G401 (cell line): ENCODE measurements at places on chromosomes 6 and 20. TPM values are rescaled to one million over a fixed set of nuclear protein-coding genes. Genes with fewer than 3 reads are reported as not detected.

GRCh38 chr6:98946879-98947410 is 801 bp downstream of the FBXL4 start:
- DNase-seq = peak; percentile 76

GRCh38 chr6:7106752-7107577 is 796 bp upstream of the RREB1 start:
- no peak for DNase-seq

DNA sequence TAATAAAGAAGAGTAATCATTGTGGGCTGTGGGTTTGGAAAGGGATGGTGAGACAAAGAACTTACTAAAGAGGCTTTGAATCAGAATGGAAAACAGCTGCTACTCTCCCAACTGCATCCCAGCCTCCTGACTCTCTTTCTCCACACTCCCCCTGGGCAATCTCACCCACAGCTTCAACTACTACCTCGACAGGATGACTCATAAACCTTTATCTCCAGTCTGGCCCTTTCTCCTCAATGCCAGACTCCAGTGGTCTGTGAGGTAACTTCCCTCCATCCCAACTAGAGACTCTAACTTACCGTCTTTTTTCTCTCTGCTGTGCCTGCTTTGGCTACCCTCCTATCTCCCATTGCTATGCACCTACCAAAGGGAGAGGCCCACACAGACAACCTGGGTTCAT is 135.3 kb upstream of the RREB1 start:
- no peak for DNase-seq

GRCh38 chr6:108442770-108443520 is 117.8 kb upstream of the FOXO3 start:
- DNase-seq = no peak

- peak; percentile 67 for DNase-seq
Observed at GRCh38 chr6:29589423-29590048, 4.6 kb downstream of the OR2H2 start.

GRCh38 chr6:25452031-25452430 is 172.9 kb downstream of the CARMIL1 start:
- DNase-seq = no peak

DNA sequence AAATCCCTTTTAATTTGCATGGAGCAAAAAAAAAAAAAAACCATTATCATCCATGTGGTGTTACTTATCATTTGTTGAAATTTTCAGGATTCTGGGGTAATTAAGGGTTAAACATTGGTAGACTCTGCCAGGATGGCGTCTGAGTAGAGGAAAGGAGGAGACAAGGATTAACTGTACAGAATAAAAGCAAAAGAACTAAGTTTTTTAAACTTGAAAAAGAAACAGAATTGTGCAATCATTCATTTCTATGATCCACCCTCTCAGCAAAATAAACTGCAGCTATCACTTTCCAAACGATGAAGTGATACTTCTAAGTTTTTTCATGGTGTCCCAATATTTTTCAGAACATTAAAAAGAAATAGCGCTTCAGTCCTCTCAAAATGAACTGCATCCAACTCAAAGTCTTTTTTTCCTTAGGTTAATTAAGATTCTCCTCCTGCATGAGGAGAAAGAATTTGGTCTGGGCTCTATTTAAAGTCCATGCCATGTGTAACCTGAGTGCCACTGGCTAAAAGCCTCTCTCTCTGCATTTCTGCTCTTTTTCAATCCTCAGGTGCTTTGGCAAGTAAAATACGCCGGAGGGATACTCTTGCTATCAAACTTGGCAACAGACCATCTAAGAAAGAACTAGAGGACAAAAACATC is 69.5 kb upstream of the LTV1 start:
- no peak for DNase-seq

- DNase-seq = no peak
Observed at GRCh38 chr6:138991206-138991605, 3.2 kb upstream of the REPS1 start.

- DNase-seq = peak; percentile 90
Observed at GRCh38 chr6:104525677-104526322, 333.9 kb downstream of the HACE1 start.

DNA sequence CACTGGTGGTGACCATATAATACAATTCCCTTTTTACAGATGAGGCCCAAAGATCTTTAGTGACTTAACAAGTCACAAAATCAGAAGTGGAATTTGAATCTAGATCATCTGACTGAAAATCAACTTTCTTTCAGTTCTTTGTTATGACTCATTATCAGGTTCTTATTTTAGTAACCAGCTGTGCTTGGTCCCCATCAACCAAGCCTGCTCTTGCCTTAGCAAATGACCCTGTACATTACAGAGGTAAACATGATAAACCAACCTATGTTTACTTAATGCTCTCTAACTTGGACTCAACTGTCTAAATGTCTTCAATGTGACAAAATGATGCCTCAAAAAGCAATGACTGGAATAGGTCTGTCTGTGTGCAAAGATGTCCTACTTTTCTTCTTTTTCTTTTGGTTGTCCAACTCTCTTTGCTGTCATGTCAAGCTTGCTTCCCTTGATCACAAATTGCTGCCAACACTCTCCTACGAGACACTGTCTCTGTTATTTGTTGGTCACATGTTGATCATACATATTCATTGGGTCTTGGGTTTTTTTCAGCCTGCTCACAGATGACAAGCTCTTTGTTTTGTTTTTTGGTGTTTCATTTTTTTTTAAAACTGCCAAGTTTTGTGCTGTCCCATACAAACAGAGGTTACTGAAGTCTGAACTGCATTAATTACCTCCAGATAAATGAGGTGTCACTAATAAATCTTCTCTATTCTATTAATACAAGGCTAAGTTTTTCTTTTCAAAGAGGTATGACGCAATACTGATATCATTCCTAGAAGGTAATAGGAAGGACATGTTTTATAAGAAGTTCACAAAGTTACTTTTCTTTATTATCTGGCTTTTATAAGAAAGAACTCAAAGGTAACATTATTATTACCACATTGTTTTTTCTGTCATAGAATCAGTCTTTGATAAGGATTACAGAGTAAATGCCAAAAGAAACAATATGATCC is 62.2 kb upstream of the PLN start:
- DNase-seq = no peak

DNA sequence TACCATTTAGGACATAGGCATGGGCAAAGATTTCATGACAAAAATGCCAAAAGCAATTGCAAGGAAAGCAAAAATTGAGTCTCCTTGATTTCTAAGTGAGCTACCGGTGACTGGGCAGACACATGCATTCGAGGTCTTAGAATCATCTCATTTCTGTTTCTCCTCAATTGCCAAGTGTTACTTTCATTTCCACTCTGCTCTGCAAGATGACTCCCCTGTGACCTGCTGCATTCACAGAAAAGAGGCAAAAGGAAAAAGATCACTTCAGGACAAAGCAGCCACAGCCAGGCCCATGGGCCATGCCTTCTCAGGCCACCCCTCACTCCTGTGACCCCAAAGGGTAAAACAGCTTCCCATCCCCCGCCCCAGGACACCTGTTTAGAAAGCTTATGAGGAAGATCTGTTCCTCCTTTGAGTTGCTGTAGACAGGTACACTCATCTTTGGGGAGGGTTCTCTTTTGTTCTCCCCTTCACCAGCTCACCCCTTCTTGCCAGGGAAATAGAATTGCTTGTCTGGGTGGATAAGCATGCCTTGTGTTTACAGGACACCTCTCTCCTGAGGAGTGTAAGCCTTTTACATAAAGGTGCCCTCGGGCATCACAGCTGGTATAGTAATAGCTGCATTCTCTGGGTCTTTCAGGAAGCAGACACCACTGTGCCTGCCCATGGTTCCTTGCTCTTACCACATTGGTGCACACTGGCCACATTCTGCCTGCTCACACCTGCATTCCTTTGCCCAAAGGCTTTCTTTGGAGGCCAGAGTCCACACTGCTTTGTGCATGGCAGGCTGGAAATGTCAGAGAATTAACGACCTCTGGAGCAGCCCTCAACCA is 105.0 kb downstream of the SLC24A3 start:
- DNase-seq = no peak

DNA sequence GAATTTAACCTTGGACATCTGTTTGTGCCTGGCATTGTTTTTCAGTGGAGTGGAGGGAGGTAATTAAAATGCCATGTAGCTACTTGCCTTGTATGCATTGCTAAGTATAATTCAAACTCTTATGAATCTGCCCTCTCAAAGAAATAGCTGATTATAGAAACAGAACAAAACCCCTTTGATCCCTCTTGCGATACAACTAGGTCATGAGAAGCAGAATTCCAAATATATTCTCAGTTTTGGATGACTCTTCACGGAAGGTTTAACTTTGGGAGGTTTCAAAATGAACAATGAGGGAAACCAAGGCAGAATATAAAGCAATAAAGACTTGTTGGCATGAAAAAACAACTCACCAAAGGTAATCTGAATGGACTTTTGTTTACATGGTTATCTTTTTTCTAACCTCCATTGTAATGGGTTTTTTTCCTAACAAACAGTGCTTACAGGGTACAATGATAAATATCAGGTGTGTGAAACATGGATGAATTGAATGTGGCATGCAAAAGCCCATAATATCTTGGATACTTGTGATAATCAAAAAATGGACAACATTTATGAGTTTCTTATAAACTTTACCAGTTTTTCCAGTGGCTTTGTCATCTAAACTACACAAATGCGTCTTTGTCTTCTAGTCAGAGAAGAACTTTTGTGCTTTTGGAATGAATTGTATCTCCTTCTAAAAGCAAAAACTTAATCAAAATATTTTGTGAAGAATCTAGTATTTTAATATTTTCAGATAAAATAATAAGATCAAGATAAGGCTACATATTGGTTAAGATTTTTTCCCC is 15.7 kb upstream of the HEY2 start:
- no peak for DNase-seq

- no peak for DNase-seq
Observed at GRCh38 chr6:37686111-37686510, 11.6 kb downstream of the MDGA1 start.

- peak; percentile 92 for DNase-seq
Observed at GRCh38 chr20:50112512-50113419, at the start of gene UBE2V1. Gene UBE2V1 (minus strand): TSS chr20:50113150. CDS start chr20:50113128, 22 bp downstream.

GRCh38 chr6:85026021-85026420 is 261.6 kb upstream of the TBX18 start:
- no peak for DNase-seq

DNA sequence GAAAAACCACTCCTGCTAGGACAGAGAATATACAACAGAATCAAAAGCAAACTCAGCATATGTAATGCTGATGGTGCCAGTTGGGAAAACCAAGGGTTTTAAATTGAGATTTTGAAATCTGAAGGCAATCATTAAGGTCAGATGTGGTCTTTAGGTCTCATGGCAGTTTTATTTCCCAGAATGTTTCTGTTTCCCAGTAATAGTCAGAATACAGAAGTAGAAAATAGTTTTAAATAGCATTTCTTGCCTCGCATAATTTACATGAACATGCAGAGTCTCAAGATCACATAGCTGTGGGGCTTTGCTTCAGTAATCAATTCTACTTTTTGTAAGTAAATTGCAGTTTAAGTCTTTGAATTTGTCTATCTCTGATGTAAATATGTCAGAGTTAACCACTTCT is 58.1 kb downstream of the RNF144B start:
- no peak for DNase-seq

DNA sequence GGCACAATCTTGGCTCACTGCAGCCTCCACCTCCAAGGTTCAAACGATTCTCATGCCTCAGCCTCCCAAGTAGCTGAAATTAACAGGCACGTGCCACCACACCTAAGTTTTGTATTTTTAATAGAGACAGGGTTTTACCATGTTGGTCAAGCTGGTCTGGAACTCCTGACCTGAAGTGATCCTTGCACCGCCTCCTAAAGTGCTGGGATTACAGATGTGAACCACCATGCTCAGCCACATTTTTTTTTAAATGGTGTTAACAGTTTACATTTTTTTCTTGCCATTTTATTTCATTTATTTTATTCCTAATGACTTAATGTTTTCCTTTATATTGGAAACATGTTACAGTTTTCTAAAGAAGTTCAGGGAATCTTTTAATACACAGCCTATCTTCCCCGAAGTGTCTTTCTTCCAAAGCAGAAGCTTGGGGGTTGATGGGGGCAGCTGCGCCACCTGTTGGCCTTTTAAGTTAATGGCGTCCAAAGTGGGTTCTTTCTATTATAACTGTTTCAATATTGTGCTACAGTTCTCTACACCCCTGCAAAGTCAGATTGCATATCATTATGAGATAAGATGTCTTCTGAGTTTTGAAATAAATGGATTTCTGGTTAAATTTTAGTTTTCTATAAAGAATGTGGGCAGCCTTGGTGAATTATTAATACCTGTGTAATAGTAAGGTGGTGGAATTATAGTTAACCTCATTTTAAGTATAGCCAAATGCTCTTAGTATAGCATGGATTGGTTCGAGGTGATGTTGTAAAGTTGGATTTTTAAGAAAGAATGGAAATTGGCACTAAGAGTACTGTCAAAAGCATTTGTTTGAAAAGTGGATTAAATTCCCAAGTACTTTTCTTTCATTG is 42.0 kb upstream of the PLCG1 start:
- peak; percentile 78 for DNase-seq

GRCh38 chr20:4592316-4593148 is 129.2 kb upstream of the PRND start:
- no peak for DNase-seq

- no peak for DNase-seq
Observed at GRCh38 chr20:61963149-61963548, 102.5 kb downstream of the TAF4 start.

DNA sequence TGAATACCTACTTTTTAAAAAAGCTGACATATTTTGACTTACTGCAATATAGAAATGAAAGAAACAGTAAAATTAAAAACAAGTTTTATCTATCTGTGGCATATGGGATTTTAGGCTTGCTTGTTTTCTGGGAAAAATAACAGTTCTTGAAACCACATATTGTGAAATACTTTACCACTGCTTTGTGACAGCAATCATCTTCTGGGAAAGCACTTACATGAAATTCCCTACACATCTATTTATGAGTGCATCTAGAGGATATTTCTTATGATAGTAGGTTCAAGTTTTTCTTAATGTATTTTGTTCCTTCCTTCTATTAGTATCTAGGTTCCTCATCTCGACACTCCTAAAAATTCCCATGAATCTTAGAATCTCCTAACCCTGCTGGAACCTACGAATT is 75.2 kb downstream of the STXBP5 start:
- no peak for DNase-seq

RFX6 gene
- not detected in 2 replicates for total RNA-seq

ANKRD66 gene
- not detected in 2 replicates for total RNA-seq

RNF182 gene
- 0.31 and 1.9 TPM in 2 replicates for total RNA-seq

BPIFB2 gene
- not detected in 2 replicates for total RNA-seq

CLVS2 gene
- total RNA-seq = not detected in 2 replicates
